ENCODE measurements at places on chromosomes 11 and 22.

DNA sequence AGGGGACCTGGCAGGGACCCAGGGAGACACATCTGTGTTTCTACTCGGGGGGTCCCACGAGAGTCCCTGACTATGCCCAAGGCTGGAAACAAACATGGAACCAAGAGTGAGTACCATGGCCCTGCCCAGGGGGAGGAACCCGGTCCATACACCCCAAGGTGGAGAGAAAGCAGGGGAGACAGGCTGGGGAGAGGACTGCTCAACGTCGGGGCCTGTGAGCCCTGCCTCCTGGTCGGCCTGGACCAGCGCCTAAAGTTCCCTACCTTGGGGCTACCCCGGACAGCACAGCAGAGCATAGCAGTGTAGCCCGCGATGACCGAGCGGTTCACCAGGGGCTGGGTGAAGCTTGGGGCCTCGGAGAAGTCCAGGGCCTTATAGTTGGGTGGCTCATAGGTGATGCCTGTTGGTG lies 20.2 kb downstream of the MYBPC3 start:
- DNase-seq = no peak

GRCh38 chr11:125333354-125334073 lies 162.6 kb downstream of the FEZ1 start:
- DNase-seq = no peak

GRCh38 chr11:72391638-72392423 lies 42.5 kb downstream of the CLPB start:
- DNase-seq = no peak

DNA sequence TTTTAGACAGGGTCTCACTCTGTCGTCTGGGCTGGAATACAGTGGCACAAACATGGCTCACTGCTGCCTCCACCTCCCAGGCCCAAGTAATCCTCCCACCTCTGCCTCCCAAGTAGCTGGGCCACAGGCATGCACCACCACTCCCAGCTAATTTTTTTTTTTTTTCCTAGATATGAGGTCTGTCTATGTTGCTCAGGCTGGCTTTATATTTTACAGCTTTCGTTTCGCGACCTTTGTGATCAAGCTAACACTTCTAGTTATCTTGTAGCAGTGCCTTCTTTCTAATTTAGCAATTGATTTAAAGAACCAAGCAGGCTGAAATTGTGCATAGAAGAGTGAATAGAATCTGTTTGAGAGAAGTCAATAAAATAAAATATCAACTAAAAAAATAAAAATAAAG lies 11.3 kb downstream of the CKAP5 start:
- DNase-seq = no peak
